ENCODE measurements at places on chromosomes 11 and 22.

DNA sequence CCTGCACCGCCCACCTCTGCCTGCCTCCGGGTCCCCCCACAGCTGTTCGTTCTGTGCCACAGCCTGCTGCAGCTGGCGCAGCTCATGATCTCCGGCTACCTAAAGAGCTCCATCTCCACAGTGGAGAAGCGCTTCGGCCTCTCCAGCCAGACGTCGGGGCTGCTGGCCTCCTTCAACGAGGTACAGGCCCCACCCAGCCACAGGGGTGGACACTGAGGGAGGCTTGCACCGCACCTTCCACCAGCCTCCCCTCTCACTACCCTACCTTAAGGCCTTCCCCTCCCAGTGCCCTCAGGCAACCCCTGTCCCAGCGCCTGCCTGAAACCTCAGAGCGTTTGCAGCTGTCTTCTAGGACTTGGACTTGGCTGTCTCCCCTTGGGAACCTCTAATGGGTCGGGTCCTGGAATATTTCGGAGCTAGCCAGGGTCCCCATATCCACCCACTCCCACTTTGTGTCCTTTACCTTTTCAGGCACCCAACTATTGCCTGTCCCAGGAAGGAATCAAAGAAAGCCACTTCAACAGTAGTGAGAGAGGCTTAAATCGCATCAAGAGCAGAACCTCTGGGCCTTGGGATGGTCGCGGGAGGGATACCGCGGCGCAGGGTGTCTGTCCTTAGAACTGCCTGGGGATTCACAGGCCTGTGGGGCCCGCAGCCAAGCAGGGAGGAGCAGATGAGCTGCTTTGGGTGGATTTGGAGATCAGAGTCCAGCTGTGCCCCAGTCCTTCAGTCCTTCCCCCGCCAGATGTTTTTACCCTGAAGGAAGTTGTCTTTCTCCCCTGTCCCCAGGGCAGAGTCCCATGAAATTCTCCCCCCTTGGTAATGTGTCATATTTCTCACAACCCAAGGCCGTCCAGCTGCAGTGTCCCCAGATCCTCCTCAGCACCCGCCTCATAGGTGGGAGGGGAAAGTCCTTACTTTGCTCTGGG, 13.3 kb downstream of the SLCO2B1 start:
- no peak for DNase-seq

- peak; percentile 24 for DNase-seq
Measured at GRCh38 chr11:108758458-108758857, 93.6 kb downstream of the DDX10 start.

GRCh38 chr11:39374963-39375698, 2084.3 kb downstream of the LRRC4C start:
- peak; percentile 0 for DNase-seq

DNA sequence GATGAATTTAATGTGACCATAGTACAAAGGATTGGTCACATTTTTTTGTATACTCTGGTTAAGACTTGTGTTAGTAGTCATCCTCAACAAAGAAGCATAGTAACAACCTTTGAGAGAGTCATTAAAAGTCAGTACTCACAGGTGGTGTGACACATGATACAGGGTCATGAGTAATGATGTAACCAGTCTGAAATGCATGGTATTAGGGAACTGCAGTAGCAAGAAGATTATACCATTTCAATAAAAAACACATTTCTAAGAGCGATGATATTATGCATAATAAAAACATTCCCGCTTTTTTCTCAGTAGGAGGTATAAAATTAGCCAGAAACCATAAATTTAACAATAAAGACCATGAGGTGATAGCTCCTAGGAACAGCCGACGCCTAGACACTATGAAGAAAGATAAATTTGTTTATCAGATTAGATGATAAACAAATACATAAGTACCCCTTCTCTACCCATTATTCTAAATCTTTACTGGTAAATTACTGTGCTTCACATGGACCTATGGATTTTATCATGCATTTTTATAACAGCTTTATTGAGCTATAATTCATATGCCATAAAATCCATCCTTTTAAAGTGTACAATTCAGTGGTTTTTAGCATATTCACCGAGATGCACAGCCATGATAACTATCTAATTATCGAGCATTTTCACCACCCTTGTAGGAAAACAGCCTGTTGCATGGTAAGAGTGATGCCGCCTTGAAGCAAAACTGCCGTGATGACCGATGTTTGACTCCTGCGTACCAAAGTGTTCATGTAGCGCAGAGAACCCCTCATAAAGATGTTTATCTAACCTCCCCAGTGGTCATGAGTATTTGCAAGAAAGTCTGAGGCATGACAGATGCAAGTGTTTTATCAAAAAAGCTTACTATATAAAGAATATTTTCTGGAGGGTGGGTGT, 41.8 kb downstream of the TMPRSS5 start:
- DNase-seq = peak; percentile 59

GRCh38 chr11:12540913-12541582, 133.2 kb upstream of the TEAD1 start:
- DNase-seq = peak; percentile 96

DNA sequence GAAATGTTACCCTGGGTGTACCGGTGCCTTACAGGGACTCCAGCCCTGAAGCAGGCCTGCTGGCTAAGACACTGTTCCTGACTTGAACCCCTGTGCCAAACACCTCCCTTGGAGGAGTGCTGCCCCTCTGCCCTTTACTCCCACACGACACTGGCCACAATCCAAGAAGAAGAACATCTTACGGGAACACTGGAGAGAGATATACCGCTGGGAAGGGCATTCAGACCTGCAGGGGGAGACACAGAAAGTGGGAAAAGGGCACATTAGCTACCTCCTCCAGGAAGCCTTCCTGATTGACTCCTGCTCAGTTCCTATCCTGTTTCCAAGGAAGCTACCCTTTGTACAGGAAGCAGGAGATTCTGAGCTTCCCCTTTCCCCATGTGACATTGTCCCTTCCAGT, 18.7 kb downstream of the TMPRSS13 start:
- no peak for DNase-seq

DNA sequence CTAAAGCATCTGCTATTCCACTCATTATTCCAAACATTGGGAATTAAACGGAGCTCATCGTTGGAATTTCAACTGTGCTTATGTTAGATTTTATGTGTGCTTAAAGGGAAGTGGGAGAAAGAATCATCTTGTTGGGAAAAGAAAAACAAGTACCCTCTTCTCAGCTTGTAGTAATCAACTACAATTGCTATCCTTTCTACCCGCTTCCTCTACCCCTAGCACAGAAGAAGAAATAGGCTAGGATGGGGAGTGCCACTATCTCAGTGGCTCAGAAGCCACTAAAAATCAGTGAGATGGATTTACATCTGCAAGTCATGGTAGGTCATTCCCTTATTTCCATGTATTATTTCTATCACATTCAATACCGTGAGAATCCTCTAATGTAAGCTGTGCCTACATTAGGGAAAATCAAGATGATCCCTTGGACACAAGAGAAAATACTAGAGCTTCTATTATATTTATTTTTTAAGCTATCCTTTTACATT, 97.9 kb upstream of the CD44 start:
- no peak for DNase-seq

All from AG10803 (cell line).